H9 (cell line): ENCODE measurements at places on chromosomes 2 and 18.

DNA sequence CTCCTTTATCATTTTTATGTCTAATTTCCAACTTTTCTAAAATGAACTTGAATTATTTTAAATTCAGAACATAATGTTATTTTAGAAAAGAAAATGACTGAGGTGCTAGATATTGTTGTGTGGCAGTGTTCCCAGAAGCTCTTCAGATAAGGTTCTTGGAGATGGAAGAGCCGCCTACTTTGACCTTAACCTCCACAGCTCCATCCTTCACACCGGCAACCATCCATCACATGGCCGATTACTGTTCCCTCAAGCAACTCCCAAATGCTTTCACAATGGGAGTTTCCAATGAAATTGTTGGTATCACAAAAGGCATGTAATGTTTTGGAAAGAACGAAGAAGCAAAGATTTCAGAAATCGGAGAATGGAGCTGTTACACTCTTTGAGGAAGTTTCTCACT is 193.9 kb upstream of the SALL3 start:
- H3K36me3 ChIP-seq: no peaks in the 10 kb centered on the region
- no peak for DNase-seq
- H3K4me3 ChIP-seq: no peak overlapping the region

GRCh38 chr2:54855434-54855833 is 132.0 kb downstream of the EML6 start:
- no peaks in the 10 kb centered on the region for H3K4me1 ChIP-seq
- H3K27me3 ChIP-seq: no peaks in the 10 kb centered on the region
- no peak overlapping the region for H3K27ac ChIP-seq
- H3K36me3 ChIP-seq: no peaks in the 10 kb centered on the region

DNA sequence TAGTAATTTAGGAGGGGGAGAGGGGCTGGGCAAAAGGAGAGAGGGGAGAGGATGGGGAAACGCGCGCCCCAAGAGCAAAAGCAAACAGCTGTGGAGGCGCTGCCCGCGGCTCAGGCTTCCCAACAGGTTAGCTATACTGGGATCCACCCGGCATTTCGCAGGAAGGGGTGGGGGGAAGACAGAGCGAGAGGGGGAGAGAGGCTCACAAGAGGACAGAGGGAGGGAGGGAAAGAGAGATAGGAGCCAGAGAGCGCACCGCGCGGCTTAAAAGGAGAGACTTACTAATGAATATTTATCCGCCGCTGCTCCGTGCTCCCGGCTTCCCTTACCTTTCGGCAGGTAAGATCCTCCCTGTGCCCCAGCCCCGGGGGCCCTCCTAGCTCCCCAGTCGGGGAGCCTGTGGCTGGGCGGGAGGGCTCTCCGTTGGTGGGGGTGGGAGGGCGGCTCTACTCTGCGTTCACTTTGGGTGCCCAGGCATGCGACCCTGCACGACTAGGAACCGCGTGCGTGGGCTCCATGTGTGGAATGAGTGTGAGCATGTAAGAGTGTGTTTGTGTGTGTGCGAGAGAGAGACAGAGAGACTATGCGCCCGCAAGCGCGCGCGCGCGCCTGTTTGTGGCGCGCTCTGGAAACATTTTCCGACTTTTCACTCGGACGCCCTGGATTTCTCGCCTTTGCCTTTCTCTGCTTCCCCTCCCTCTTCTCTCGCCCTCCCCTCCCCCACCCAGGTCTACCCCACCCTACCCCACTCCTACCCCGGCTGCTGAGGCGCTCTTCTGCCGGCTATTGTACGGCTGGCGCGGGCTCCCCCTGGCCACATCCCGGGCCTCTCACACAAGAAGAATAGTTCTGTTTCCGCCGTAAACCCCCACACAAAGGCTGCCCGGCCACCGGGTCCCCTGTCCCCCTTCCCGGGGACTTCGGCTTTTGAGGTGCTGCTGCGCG is 7.2 kb upstream of the SIX3 start:
- no peaks in the 10 kb centered on the region for H3K36me3 ChIP-seq
- H3K27me3 ChIP-seq: peaks cover 85% of the 10 kb centered on the region
- peak overlapping the region; percentile 81 for H3K4me3 ChIP-seq
- H3K27ac ChIP-seq: no peak overlapping the region
- DNase-seq: peak; percentile 76

GRCh38 chr2:175152242-175152641 is 15.8 kb downstream of the ATF2 start:
- DNase-seq: no peak
- H3K4me3 ChIP-seq: no peak overlapping the region

DNA sequence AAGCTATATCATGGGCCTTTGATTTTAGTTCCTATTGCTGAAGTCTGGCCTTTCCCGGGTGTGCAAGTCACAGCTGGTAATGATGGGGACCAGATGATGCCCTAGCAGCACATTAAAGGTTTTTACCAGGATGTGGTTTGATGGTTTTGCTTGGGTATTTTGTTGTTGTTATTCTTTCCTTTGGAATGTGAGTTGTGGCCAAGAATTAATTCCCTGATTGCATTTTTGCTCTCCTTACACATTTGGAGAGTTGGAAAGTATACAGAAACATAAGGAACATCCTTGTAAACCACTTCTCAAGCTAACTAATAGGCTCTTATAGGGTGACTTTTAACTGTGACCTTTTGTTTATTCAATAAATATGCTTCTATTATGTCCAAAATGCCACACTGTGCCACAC is 154.1 kb upstream of the MMADHC start:
- no peaks in the 10 kb centered on the region for H3K36me3 ChIP-seq
- no peaks in the 10 kb centered on the region for H3K27me3 ChIP-seq
- no peak for DNase-seq
- no peak overlapping the region for H3K27ac ChIP-seq
- no peaks in the 10 kb centered on the region for H3K4me1 ChIP-seq
- H3K4me3 ChIP-seq: no peak overlapping the region

DNA sequence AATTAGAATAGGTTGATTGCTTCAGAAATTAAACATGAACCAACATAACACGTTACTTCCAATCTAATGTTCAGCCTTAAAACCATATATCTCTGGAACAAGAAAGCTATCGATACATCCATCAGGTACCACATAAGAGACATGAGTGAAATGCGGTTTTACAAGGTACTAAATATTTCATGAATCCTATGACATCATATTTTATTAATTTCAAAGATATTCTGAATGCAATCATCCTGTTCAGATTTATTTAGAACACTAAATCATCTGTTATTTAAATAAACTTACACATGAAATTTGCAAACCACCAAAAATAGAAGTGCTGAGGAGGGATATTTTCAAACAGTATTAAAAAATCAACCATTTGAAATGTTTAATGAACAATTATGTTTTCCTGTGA is 119.0 kb downstream of the OSBPL1A start:
- peaks cover 14% of the 10 kb centered on the region for H3K36me3 ChIP-seq
- no peak overlapping the region for H3K4me3 ChIP-seq
- no peaks in the 10 kb centered on the region for H3K4me1 ChIP-seq
- no peak overlapping the region for H3K27ac ChIP-seq
- no peak for DNase-seq

- no peak for DNase-seq
- H3K4me1 ChIP-seq: peaks cover 4% of the 10 kb centered on the region; the same call in 1 of the 2 replicates
- H3K27me3 ChIP-seq: no peaks in the 10 kb centered on the region
- H3K36me3 ChIP-seq: peaks cover 2% of the 10 kb centered on the region; the same call in 1 of the 3 replicates
- peak overlapping the region; percentile 97 for H3K4me3 ChIP-seq
- H3K27ac ChIP-seq: no peak overlapping the region
Measured at GRCh38 chr18:23585007-23585871, 1.1 kb downstream of the NPC1 start.

- H3K27ac ChIP-seq: no peak overlapping the region
- no peak overlapping the region for H3K4me3 ChIP-seq
- H3K27me3 ChIP-seq: no peaks in the 10 kb centered on the region
Measured at GRCh38 chr2:4408321-4408720, 704.9 kb downstream of the DCDC2C start.

DNA sequence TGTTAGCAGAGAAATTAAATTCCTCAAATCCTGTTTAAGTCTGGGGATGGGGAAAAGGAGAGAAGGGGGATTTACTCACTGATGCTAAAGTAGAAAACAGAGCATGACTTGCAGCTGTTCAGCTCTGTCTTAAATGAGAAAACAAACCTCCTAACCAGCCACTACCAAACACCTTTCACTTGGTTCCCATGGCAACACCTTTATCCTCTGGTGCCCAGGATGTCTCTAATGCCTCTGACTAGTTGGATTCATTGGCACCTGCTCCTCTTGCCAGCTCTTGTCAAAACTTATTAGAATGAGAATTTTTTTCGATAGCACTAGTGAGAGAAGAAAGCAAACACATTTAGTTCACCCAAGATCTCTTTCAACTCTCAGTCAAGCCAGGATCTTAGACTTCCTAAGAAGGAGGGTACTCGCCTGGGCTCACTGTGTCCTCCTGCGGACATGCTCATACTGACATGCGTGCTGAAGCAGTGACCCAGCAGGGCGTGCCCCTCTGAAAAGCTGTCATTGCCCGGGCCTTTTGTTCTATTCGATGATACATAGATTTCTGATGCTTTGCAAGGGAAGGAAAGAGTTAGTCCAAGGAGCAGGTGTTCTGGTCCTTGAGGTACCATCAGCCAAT is 656.0 kb upstream of the CELF4 start:
- H3K36me3 ChIP-seq: no peaks in the 10 kb centered on the region
- no peaks in the 10 kb centered on the region for H3K27me3 ChIP-seq

DNA sequence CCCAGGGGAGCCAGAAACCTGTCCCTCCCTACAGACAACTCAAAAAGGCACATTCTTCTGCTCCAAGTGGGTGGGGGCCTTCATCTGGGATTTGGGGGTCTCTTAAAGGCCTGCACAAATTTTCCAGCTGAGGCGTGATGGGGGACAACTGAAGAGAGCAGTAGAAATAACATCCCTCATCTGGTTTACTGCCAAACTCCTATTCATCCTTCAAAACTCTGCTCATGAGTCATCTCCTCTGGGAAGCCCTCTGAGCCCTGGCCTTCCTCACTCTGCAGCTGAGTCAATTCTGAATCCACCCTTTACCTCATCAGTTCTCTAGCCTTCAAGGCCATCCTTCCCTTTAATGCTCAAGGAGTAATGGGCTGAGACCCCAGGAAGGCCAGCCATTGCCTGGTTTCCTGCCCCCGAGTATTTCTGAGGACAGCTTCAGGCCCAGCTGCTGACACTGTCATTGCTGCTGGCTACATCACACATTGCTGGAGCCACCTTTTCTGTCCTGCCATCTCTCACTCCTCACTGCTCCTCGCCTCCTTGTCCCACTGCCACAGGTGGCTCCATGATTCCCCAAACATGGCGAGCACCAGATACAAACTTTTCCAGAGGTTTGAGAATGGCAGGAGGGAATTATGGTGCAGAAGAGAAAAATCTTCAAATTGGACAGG is 32.2 kb upstream of the GLI2 start:
- H3K27me3 ChIP-seq: no peaks in the 10 kb centered on the region; the same call in 1 of the 2 replicates
- DNase-seq: no peak
- H3K36me3 ChIP-seq: no peaks in the 10 kb centered on the region

- H3K4me1 ChIP-seq: no peaks in the 10 kb centered on the region
- no peak overlapping the region for H3K4me3 ChIP-seq
- H3K27ac ChIP-seq: no peak overlapping the region
- DNase-seq: no peak
- H3K27me3 ChIP-seq: no peaks in the 10 kb centered on the region
- H3K36me3 ChIP-seq: peaks cover 4% of the 10 kb centered on the region
Measured at GRCh38 chr2:11179899-11180298, 24.6 kb downstream of the SLC66A3 start.

DNA sequence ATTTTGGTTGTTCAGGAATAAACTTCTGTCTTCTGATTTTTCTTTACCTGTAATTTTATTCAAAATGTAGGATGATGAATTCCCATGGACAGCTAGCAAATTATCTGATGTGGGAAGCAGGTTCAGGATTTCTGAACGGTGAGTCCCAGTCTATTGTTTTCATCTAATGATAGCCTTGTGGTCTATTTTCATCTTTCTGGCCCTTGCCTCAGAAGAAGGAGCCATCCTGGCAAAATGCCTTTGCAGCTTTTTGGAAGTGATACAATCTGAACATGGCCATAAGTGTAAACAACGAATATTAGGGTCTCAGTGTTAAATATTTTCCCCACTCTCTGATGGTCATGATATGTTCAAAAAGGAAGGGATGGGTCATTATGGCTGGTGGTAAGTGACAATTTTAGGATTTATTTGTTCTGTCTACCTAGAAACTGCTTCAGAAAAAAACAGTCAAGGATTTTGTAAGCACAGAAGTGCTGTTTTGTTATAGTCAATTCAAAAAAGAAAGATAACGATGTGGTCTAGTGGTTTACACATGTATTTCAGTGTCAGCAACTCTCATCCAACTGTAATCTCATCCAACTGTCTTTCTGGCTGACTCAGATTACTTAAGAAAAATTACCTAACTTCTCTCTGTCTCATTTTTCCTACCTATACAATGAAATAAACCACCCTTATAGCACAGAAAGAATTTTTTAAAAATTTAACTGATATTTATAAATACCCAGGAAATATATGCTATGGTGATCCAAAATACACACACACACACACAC is 272.6 kb upstream of the ERBB4 start:
- H3K36me3 ChIP-seq: no peaks in the 10 kb centered on the region
- no peak overlapping the region for H3K4me3 ChIP-seq
- H3K27me3 ChIP-seq: no peaks in the 10 kb centered on the region
- no peak overlapping the region for H3K27ac ChIP-seq
- no peaks in the 10 kb centered on the region for H3K4me1 ChIP-seq
- DNase-seq: no peak

DNA sequence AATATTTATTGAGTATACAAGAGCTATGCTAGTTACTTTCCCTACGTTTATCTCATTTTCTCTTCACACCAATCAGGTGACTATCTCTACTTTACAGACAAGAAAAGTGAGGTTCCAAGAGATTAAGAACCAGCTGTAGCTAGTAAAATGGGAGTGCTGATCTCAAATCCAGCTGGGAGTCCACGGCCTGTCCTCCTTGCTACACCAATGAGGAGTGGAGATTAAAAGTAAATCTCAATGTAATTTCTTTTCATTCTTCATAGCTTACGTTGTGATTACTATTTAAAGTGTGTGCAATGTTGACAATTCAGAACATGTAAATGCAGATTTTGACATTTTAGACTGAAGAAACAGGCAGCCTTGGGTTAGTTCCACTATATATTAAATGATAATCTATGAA is 53.9 kb upstream of the NRP2 start:
- no peaks in the 10 kb centered on the region; the same call in none of the 3 replicates for H3K36me3 ChIP-seq
- peaks cover 6% of the 10 kb centered on the region; the same call in 1 of the 2 replicates for H3K4me1 ChIP-seq
- H3K27me3 ChIP-seq: no peaks in the 10 kb centered on the region
- DNase-seq: no peak
- H3K4me3 ChIP-seq: no peak overlapping the region
- H3K27ac ChIP-seq: no peak overlapping the region

DNA sequence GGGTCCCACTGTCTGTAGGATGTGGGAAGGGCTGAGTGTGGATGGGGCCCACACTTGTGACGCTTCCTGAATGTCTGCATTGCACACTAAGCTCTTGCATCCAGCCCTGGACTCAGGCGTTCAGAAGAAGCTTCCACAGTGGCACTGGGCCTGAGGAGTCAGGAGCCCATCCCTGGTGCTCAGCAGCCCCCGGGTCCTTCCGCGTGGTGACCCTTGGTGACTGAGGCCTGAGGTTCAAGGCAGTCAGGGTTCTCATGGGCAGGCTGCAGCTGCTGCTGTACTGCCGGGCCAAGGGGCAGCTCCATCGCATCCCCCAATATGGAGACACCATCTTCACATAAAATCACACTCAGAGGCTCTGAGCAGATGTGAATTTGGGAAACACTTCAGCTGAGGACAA is 65.8 kb upstream of the TUBA3E start:
- H3K36me3 ChIP-seq: no peaks in the 10 kb centered on the region
- no peak for DNase-seq
- H3K27me3 ChIP-seq: no peaks in the 10 kb centered on the region
- H3K4me3 ChIP-seq: no peak overlapping the region
- no peak overlapping the region for H3K27ac ChIP-seq

GRCh38 chr18:35691625-35692024 is 110.1 kb downstream of the GALNT1 start:
- H3K27ac ChIP-seq: no peak overlapping the region
- no peaks in the 10 kb centered on the region for H3K27me3 ChIP-seq
- DNase-seq: no peak
- no peaks in the 10 kb centered on the region for H3K4me1 ChIP-seq
- H3K4me3 ChIP-seq: no peak overlapping the region
- H3K36me3 ChIP-seq: no peaks in the 10 kb centered on the region
